ENCODE measurements at places on chromosomes 7 and 10.

DNA sequence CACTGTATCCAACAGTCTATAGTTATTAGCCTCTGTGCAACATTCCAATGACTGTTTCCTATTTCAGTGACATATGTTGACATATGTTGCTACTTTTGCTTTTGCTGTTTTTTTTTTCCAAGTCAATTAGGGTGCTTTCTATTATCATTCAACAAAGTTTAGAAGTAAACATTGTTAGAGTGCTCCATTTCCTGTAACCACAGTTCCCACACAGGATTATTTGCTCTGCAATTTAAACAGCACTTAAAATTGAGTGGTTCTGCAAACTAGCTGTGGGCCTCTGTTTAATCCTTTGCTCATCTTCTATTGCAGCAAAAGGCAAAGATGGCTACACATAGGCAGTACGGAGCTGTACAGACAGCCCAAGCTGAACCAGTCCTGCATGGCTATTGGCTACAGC lies 46.5 kb upstream of the PTN start:
- DNase-seq, result no peak

DNA sequence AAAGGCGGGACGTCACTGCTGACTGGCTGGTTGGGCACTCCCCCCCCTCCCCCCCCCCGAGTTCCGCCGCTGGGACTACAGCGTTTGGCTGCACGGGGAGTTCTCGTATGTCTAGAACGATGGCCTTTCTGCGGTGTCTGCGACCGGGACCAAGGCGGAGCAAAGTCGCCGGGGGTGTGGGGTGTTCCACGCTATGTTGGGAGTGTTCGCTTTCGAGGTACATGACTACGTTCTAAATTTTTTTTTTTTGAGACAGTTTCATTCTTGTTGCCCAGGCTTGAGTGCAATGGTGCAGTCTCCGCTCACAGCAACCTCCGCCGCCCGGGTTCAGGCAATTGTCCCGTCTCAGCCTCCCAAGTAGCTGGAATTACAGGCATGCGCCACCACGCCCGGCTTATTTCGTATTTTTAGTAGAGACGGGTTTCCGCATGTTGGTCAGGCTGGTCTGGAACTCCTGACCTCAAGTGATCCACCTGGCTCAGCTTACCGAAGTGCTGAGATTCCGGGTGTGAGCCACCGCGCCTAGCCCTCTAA lies 573 bp upstream of the IDI1 start:
- DNase-seq, result no peak

- no peak for DNase-seq
These were observed 134.9 kb downstream of the AOAH start for GRCh38 chr7:36589391-36589790.

GRCh38 chr7:132526111-132526740 lies 50.0 kb downstream of the PLXNA4 start:
- DNase-seq, result no peak

DNA sequence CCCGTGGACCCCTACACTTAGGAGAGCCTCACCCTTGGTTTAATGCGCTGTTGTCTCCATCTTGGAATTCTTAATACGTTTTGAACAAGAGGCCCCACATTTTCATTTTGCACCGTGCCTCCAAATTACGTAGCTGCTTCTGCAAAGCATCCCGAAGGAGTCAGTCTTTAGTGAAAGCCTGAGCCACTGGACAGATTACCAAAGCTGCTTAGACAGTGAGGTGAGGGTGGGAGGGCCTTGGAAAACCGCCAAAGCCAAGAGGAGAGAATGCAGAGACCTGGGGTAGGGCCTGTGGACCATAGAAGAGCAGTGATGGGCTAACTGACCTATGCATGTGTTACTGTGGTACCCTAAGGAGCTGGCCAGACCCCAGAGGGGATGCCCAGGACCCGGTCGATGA lies 4.2 kb upstream of the TCAF1 start:
- no peak for DNase-seq

- no peak for DNase-seq
These were observed 170.8 kb upstream of the KLF14 start for GRCh38 chr7:130904792-130905191.

DNA sequence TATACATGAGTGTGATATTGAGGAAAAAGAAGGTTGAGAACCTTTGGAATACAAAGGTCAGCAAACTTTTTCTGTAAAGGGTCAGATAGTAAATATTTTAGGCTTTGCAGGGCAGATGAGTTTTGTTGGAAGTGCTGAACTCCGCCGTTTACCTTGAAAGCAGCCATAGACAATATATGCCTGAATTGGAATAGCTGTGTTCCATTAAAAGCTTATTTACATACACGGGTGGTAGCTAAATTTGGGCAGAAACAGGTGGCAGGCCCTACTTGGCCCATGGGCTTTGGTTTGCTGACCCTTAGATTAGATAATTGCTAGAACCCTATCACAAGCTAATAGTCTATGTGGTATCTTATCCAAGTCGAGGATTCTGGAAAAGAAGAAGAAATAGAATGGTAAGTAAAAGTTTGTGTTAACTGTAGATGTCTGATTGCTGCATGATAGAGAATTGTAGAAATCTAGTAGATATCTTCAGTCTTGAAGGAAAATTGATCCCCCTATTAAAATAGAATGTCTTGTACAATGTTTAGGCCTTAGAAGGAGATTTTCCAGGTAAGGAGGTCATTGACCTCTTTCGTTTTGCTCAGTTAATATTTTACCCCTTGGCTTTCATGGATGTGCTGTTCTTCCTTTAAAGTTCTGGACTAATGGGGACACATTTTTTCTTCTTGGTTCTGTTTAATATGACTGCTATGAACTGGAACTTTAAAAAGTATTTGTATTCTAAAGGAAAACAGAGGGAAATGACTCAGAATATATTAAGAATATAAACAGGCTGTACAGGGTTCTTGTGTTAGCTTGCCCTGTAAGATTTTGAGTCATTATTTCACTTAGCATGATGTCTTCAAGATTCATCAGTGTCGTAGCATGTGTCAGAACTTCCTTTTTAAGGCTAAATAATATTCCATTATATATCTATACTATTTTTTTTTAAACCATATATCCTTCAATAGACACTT lies 8.0 kb downstream of the RBM33 start:
- no peak for DNase-seq

- DNase-seq, result no peak
These were observed 110.5 kb upstream of the INSIG1 start for GRCh38 chr7:155187061-155187785.

DNA sequence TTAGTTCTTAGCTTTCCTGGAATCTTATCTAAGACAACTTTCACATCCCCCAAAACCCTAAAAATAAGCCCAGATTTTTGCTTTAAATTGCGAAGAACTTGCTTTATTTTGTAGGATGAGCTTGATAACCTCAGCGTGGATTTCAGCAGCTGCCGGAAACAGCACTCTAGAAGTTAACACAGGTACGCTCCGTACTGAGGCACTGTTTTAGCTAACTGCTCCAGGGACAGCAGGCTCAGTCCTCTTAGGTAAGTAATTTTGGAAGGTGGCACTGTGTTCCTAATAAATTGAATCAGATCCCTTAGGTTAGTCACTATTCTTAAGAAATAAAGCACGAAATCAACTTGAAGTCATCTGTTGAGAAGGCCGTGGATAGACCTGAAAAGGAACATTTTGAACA lies 2.2 kb upstream of the AUTS2 start:
- no peak for DNase-seq

- DNase-seq, result no peak
These were observed 241.7 kb upstream of the NEBL start for GRCh38 chr10:21138769-21139340.

- no peak for DNase-seq
These were observed 11.7 kb upstream of the PRDX3 start for GRCh38 chr10:119190353-119190752.

GRCh38 chr10:60808036-60808435 lies 29.8 kb downstream of the CDK1 start:
- no peak for DNase-seq

GRCh38 chr7:64574540-64575099 lies 11.7 kb upstream of the ZNF680 start:
- DNase-seq, result no peak

GRCh38 chr10:58237014-58237834 lies 30.5 kb downstream of the IPMK start:
- DNase-seq, result no peak

DNA sequence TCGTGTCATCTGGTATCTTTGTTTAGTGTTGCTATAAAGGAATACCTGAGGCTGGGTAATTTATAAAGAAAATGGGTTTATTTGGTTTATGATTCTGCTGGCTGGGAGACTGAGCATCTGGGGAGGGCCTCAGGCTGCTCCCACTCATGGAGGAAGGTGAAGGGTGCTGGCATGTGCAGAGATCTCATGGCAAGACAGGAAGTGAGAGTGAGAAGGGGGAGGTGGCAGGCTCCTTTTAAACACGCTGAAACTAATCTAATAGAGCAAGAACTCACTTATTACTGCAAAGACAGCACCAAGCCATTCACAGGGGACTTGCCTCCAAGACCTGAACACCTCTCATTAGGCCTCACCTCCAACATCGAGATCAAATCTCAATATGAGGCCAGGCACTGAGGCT lies 11.3 kb downstream of the OIT3 start:
- peak; percentile 8 for DNase-seq

- no peak for DNase-seq
These were observed 46.6 kb downstream of the RSU1 start for GRCh38 chr10:16770670-16771069.

- no peak for DNase-seq
These were observed 396.2 kb downstream of the TYW1 start for GRCh38 chr7:67392596-67393438.

DNA sequence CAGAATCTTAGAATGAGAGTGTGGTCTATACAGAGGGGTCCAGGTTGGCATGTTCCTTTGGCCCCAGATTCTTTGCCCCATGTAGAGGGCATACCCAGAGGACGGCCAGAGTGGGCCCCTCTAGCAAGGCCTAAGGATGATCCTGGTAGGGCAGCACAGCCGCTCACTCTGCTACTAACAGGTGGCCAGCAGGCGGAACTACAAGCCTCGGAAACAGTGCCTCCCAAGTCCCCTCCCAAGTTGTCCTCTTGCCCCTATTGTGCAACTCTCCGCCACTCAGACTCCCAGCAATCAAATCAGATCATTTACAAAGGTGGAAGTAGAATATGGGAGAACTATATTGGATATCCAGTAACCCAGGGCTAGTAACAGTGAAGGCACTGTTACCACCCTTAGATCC lies 107.4 kb downstream of the STRA8 start:
- DNase-seq, result no peak

DNA sequence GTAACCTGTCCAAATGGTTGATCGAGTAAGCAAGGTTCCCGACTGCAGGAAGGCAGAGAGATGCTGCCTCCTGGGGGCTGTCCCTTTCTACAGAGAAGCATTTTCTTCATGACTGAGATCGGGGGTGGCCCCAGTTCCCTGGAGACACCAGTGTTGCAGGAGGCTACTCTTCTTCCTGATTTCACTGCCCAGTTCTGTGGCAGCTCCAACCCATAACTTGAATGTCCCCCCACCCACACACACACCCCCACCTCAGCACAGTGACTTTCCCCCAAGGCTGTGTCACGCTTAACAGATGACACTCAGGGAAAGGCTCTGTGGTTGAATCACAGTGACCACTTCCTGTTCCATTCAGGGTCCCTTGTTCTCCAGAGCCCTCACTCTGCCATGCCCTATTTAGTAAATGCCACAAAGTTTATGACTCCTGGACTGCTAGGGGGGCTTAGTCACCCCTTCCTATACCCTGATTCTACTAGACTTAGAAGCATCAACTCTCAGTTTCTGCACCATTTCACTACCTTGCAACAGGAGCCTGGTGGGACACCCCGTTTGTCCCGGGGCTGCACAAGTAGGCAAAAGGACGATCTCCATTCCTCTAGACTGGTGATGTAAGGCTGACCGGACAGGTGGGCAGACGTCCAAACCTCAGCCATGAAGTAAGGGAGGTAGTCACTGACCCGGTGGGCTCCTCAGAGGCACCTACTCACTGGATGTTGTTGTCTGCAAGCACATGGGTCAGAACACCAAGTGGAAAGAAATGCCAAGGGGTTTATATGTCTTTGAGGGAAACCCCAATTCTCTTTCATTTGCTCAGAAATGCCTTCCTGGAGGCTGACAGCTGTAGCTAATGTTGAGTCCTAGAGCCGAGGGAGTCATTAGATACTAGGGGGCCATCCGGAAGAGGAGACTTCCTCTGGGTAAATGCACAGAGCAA lies 31.3 kb upstream of the SMC3 start:
- peak; percentile 53 for DNase-seq

DNA sequence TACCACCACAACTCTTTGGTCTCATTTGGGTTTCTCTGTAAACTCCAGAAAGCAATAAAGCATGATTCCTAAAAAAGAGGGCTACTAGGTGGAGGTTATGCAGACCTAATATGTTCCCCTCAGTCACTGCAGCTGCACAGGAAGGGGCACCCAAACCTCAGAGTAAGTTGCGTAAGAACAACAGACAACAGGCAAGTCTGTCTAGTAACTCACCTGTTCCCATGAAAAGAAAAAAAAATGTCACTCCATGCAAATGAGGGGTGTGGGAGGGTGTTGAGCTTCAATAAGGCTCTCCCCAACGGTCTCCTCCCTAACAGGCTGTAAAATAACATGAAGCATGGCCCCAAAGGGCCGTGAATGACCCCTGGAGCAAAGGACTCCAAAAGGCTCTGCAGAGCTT lies 461.4 kb downstream of the KCNMA1 start:
- peak; percentile 89 for DNase-seq

DNA sequence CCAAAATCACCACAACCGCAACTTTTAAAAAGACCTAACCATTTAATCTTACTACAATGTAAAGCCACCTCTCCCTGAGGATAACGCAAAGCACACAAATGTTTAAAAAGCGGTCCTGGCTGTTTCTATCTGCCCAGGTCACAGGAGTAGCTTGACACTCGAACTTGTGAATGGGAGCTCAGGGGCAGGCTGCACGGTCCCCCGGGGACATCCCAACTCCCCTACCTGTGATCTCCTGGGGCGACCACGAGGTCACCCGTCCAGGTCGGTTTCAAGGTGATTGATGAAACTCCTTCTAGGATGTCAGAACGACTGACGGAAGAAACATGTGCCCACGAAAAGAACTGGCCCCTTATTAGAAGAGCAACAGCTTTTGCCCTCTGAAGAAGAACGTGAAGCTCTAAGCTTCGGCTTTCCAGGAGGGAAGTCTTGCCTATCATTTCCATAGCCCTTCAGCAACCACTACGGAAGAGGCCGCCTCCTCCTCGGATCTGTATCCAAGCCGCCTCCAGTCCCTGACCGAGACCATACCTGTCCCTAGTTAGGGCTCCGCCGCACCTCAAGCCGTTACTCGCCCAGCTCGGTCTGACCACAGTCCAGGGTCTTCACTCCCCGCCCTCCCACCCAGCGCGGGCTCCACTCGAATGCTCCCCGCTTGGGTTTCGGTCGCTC lies 459 bp downstream of the CYCS start:
- DNase-seq, result peak; percentile 31

Measured in MM.1S (cell line).